Fibroblast of lung (primary cell): ENCODE measurements at places on chromosomes 11 and 22. TPM values are rescaled to one million over a fixed set of nuclear protein-coding genes. Genes with fewer than 3 reads are reported as not detected.

LARGE1 gene
- 15.2 and 19.2 TPM in 2 replicates for total RNA-seq

GAB4 gene
- not detected in 2 replicates for total RNA-seq

PANX3 gene
- total RNA-seq: not detected in 2 replicates

ZNRF3 gene
- total RNA-seq: 2.3 and 2.6 TPM in 2 replicates

KCNQ1 gene
- not detected in 2 replicates for total RNA-seq

TRIM48 gene
- total RNA-seq: not detected in 2 replicates

PCF11 gene
- 36.5 and 44.8 TPM in 2 replicates for total RNA-seq

MUC2 gene
- not detected in 2 replicates for total RNA-seq

DEPDC7 gene
- 5.6 and 8.4 TPM in 2 replicates for total RNA-seq

SMIM38 gene
- 0.33 and 0.51 TPM in 2 replicates for total RNA-seq

FOXRED1 gene
- 8.7 and 8.8 TPM in 2 replicates for total RNA-seq

MAP6 gene
- 0.17 and 0.26 TPM in 2 replicates for total RNA-seq

LRRC4C gene
- under 0.01 TPM in 2 replicates for total RNA-seq

MRGPRX3 gene
- total RNA-seq: not detected in 2 replicates

RTN4RL2 gene
- total RNA-seq: 0.17 and 0.26 TPM in 2 replicates

KDM4D gene
- total RNA-seq: 0.50 and 0.51 TPM in 2 replicates

FZD4 gene
- 11.8 and 15.7 TPM in 2 replicates for total RNA-seq

LDHAL6A gene
- total RNA-seq: not detected in 2 replicates

PGA5 gene
- total RNA-seq: 3.3 TPM in 1 of 2 replicates, not detected in the other

DDB1 gene
- total RNA-seq: 241 and 282 TPM in 2 replicates

MRGPRD gene
- total RNA-seq: not detected in 2 replicates

FAM227A gene
- 0.66 and 0.77 TPM in 2 replicates for total RNA-seq

CCDC116 gene
- total RNA-seq: under 0.01 and 0.17 TPM in 2 replicates

MFRP gene
- total RNA-seq: not detected in 2 replicates

VWA5A gene
- 18.7 and 22.3 TPM in 2 replicates for total RNA-seq

APOA5 gene
- total RNA-seq: not detected in 2 replicates

APOBEC3F gene
- 6.2 and 7.8 TPM in 2 replicates for total RNA-seq

PRG3 gene
- total RNA-seq: not detected in 2 replicates

CELSR1 gene
- 1.8 and 2.1 TPM in 2 replicates for total RNA-seq
